ENCODE measurements at places on chromosomes 3 and 15. TPM values are rescaled to one million over a fixed set of nuclear protein-coding genes. Genes with fewer than 3 reads are reported as not detected.

- no peak for DNase-seq
These were observed 755 bp upstream of the TMEM108 start for GRCh38 chr3:133037436-133037835.

DNA sequence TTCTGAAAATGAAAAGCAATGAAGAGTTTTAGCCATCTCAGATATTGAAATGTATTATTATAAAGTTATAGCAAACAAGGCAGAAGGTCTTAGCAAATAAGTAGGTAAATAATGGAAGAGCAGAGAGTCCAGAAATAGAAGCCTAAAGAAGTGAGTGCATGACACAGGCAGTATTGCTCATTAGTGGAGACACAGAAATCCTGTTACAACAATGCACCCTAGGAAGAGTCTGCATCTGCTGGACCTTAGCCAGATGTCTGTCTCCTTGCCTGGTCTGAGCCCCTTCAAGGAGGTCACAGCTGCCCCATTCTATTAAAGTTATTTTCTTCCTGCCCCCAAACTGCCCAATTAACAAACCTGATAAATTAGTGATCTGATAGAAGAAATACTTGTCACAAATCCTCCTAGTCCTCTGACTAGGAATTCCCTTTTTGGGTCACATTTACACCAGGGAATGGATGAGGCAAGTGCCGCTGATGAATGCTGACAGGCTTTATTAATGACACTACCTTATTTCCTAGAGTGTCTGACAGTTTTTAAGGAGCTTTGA lies 51.9 kb downstream of the HOMER2 start:
- no peak for DNase-seq

GRCh38 chr3:87575550-87575949 lies 299.2 kb upstream of the POU1F1 start:
- no peak for DNase-seq

DNA sequence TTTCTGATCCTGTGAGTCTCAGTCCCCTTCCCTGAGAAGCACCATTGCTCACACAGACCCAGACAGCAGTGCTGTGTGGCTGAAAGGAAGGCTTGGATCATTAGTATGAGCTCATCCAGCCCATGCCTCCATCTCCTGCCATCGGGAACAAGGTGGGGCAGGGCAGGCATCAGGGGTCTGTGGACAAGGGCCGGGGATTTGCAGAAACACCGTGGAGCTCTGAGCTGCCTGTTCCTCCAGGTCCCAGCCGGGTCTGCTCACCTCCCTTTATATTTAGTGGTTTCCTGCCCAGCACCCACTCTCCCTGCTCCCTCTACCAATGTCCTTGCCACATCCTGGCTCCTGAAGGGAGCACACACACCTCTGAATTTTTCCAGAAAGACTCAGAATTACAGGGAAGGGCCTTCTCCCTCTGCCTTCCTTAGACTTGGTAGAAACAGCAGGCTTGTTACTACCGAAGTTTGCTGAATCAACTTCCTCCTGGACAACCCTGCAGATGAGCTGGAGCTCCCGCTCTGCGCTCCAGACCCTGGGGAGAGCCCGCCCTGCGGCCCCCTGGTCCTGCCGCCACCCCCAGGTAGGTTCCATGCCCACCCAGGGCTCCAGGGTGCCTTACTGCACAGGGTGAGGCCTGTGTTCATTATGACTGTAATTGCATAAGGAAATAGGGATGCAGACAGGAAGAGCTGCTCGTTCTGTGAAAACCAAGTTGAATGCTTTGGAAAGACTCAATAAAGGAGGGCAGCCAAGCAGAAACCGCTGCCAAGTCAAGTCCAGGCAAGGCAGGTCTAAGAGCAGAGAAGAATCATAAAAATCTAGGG lies 128.1 kb downstream of the NSMCE3 start:
- DNase-seq = no peak

- no peak for DNase-seq
These were observed 63.0 kb downstream of the SFMBT1 start for GRCh38 chr3:52982839-52983238.

DNA sequence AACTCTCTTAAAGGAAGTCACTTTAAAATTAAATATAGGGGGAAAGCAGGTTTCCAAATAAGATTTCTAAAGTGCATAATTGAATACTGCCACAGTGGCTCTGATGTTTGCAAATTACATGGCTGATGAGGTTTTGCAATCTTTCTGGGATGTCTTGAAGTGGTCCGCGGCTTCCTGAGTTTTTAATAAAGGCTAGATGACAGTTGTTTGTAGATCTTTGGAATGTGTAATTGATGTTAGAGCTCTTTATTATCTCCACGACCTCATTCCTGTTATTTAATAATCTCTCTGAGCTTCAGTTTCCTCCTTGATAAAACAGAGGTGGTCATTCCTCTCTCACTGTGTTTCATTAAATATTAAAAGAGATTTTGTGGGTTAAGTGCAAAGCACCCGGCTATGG lies 27.0 kb upstream of the CEMIP start:
- DNase-seq = no peak

GRCh38 chr3:128269006-128269775 lies 115.9 kb downstream of the EEFSEC start:
- no peak for DNase-seq

The STRIT1 gene
- not detected for total RNA-seq

The DHX36 gene
- 94.9 TPM for total RNA-seq

The GHSR gene
- total RNA-seq = not detected

The MESD gene
- 37.6 TPM for total RNA-seq

Measured in ureter (tissue), 1 donor.